NCI-H1694 (cell line): ENCODE measurements at places on chromosomes 12 and 14.

DNA sequence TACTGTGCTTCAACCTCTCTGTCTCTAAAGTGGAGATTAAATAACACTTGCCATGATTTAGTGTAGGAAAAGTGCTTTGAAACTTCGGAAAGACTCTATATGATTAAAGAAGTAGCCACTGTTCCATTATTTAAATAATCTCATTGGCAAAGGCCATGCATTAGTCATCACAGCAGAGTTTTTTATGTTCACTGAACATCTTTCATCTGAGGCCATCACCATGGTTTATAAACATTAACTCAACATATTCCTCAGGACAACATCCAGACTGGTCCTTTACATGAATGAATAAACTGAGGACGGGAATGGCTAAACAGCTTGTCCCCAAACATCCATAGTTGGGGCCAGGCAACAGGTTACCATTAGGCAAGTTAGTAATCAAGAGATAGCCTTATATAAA, 124.6 kb upstream of the FRMD6 start:
- no peak for DNase-seq

- DNase-seq = no peak
Measured at GRCh38 chr12:124715121-124715990, 147.9 kb upstream of the NCOR2 start.

- no peak for DNase-seq
Measured at GRCh38 chr12:124440841-124441381, 126.5 kb downstream of the NCOR2 start.

- no peak for DNase-seq
Measured at GRCh38 chr12:43090981-43091380, 461.0 kb downstream of the ADAMTS20 start.

DNA sequence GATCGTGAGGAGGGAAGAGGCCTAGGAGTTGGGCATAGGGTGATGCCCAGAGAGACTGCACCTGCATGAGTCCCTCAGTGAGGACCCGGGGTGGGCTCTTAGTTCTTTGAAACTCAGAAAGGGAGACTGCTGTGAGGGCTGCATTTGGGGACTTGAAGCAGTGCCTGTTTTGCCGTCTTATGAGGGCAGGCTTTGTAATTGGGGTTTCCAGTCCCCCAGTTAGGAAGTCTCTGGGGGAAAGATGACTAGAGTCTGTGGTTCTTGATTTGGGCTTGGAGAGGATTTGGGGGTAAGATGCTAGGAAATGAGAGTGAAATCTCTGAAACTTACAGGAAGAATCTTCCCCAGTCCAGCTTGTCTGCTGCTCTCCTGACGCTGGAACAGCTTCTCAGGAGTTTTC, 99.6 kb downstream of the ARF6 start:
- no peak for DNase-seq
